ENCODE measurements at places on chromosomes 6 and 20. TPM values are rescaled to one million over a fixed set of nuclear protein-coding genes. Genes with fewer than 3 reads are reported as not detected.

GRCh38 chr6:77626426-77626825 lies 26.4 kb upstream of the MEI4 start:
- no peaks in the 10 kb centered on the region for H3K4me1 ChIP-seq
- H3K4me3 ChIP-seq = no peak overlapping the region
- no peak overlapping the region for H3K27ac ChIP-seq
- H3K36me3 ChIP-seq = no peaks in the 10 kb centered on the region
- H3K27me3 ChIP-seq = no peaks in the 10 kb centered on the region

The TUBB1 gene
- 0.38 TPM for total RNA-seq

The ZNF334 gene
- 1.3 TPM for total RNA-seq

DNA sequence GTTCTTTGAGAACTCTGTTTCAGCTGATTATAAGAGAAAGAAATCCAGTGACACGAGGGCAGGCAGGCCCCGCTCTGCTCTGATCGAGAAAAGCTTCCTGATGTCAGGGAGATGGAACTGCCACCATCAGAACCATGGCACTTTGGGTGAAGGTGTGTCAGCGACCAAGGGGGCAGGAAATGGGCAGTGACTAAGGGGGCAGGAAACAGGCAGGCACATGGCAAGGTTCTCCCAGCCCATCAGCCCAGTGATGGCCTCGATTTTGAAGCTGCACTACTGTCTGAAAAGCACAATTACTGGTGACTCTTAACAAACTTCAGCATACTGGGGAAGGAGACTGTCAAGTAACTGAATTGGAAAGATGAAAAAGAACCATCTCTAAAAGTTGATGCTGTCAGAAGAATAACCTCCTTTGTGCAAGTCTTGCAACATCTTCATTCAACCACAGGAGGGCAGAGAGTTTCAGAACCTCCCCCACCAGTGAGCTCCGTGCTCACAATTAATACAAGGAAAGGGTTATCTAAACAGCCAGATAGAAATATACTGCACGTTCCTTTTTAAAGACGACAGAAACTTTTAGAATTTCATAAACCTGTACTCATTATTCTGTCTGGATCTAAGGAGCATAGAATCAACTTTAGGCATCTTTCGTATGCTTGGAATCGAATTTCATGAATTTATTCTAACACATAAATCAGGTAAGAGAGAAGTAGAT lies 39.1 kb downstream of the TMX4 start:
- peaks cover 8% of the 10 kb centered on the region for H3K36me3 ChIP-seq
- DNase-seq = no peak
- H3K27ac ChIP-seq = no peak overlapping the region
- no peaks in the 10 kb centered on the region for H3K27me3 ChIP-seq
- no peaks in the 10 kb centered on the region for H3K4me1 ChIP-seq

The ARHGAP40 gene
- total RNA-seq = not detected

DNA sequence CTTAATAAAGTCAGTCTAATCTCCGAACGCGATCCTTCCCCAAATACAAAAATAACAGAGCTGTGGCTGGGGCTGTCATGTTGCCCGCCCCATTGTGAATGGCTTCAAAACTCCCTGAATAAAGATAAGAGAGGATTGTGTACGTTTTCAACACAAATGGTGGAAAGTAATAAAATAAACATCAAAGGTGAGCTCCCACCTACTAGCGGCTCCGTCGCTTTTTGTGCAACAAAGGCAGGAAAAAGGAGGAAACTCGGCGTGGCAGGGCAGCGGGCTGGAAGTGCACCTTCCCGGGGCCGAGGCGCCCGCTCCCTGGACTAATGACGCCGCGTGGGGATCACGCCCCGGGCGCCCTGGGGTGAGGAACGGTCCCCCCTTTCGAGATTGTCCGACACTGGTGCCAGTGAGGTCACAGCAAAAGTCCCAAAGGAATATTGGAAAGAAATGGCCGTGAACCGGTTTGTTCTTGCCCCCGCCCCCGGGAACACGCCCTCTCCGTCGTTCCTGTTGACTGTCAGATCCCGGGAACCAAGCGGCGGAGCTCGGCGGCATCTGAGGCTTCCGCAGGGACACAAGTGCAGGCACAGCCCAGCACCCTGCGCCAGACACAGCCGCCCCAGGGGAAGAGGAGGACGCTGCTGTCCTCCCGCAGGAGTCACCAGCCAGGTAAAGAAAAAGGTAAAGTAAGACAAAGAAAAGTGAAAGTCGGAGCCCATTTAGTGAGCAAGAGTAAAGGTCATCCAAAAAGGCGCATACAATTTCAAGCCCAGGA lies 1.1 kb upstream of the FOXQ1 start:
- no peak overlapping the region for H3K27ac ChIP-seq
- H3K4me3 ChIP-seq = peak overlapping the region; percentile 47
- H3K36me3 ChIP-seq = no peaks in the 10 kb centered on the region
- H3K27me3 ChIP-seq = peaks cover 78% of the 10 kb centered on the region

GRCh38 chr6:19818805-19819204 lies 18.4 kb upstream of the ID4 start:
- no peak overlapping the region for H3K27ac ChIP-seq
- H3K4me1 ChIP-seq = no peaks in the 10 kb centered on the region
- no peak overlapping the region for H3K4me3 ChIP-seq
- no peaks in the 10 kb centered on the region for H3K27me3 ChIP-seq
